ENCODE measurements at places on chromosomes 11 and 22.

DNA sequence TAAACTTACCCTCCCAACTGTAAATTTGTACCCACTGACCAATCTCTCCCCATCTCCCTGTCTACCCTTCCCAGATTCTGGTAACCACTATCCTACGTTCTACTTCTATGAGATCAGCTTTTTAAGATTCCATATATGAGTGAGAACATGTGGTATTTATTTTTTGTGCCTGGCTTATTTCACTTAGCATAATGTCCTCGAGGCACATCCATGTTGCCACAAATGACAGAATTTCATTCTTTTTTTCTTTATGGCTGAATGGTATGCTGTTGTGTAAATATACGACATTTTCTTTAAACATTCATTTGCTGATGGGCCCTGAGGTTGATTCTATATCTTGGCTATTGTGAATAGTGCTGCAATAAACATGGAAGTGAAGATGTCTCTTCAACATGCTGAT, 74.7 kb upstream of the RRM1 start:
- H3K27me3 ChIP-seq = no peaks in the 10 kb centered on the region
- no peak overlapping the region for H3K27ac ChIP-seq
- peaks cover 5% of the 10 kb centered on the region for H3K36me3 ChIP-seq
- H3K4me1 ChIP-seq = no peaks in the 10 kb centered on the region
- no peak for DNase-seq

- no peaks in the 10 kb centered on the region for H3K27me3 ChIP-seq
- H3K4me1 ChIP-seq = no peaks in the 10 kb centered on the region
- no peaks in the 10 kb centered on the region for H3K36me3 ChIP-seq
- no peak for DNase-seq
These were observed 21.3 kb upstream of the MUC5B start for GRCh38 chr11:1201395-1202153.

DNA sequence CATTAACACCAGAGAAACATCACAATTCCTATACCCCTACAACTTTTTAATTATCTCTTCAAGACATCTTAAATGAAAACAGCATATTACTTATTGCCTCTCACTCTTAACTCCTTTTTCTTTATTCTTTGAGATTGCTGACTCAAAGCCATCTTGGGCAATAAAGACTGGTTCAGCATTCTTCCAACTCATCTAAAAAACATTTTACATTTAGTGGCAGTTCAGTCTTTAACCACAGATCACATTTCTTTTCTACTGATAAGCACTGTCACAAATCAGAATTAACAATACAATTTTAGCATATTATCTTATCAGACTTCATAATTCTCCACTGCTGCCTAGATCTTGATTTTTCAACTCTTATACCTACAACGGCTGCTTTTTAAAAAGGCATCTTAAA, 34.0 kb downstream of the SIK3 start:
- no peak for DNase-seq
- no peaks in the 10 kb centered on the region for H3K36me3 ChIP-seq
- H3K27me3 ChIP-seq = no peaks in the 10 kb centered on the region
- no peak overlapping the region for H3K4me3 ChIP-seq
- peaks cover 4% of the 10 kb centered on the region for H3K4me1 ChIP-seq

GRCh38 chr11:96180341-96180740, 162.7 kb downstream of the MAML2 start:
- no peak overlapping the region for H3K27ac ChIP-seq
- no peaks in the 10 kb centered on the region for H3K4me1 ChIP-seq
- no peak for DNase-seq
- H3K36me3 ChIP-seq = no peaks in the 10 kb centered on the region
- H3K4me3 ChIP-seq = no peak overlapping the region

DNA sequence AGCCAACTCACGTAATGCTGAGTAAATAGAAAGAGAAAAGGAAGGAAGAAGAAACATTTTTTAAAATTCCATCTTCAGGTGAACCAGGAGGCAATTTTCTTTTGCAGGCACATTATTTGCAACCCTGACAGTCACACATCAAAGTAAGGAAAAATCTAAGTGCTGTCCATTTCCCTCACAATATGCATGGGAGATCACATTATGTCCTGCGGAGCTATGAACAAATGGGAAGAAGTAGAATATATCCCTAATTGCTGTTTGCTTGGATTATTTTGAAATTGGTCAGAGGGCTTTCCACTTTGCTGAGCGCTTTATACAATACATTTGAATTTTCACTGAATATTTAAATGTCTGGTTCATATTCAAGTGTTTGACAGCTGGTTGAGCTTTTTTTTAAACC, 133.8 kb upstream of the API5 start:
- no peaks in the 10 kb centered on the region for H3K4me1 ChIP-seq
- no peaks in the 10 kb centered on the region for H3K36me3 ChIP-seq
- H3K27me3 ChIP-seq = no peaks in the 10 kb centered on the region
- no peak overlapping the region for H3K27ac ChIP-seq

GRCh38 chr22:22682807-22683667, 38.6 kb downstream of the GGTLC2 start:
- H3K27ac ChIP-seq = no peak overlapping the region
- H3K4me3 ChIP-seq = no peak overlapping the region
- H3K27me3 ChIP-seq = no peaks in the 10 kb centered on the region
- no peaks in the 10 kb centered on the region for H3K4me1 ChIP-seq
- DNase-seq = no peak

DNA sequence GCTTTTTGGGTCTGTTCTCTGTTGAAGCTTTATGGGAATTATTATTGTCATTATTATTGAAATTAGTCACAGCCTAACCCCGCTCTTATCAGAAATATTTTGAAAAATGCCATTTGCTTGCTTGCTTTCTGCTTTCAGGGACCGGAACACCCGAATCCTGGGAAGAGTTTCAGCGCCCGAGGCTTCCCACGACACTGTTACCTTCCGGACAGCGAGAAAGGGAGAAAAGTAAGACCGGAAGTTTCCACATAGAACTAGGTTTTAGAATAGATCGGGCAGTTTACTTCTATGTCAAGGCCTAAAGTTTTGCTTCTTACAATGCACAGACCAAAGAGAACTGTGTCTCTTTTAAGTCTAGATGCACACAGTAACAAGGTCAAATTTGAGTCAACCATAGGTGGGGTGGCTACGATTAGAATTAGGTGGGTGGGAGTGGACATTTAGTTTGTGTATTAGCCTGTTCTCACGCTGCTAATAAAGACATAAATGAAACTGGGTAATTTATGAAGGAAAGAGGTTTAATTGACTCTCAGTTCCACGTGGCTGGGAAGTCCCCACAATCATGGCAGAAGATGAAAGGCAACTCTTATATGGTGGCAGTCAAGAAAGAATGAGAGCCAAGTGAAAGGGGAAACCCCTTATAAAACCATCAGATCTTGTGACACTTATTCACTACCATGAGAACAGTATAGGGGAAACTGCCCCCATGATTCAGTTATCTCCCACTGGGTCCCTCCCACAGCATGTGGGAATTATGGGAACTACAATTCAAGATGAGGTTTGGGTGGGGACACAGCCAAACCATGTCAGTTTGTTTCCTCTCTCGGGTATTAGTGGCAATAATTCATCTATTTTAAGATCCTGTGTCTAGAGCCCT, 12.9 kb downstream of the MPEG1 start:
- no peak overlapping the region for H3K4me3 ChIP-seq
- DNase-seq = peak; percentile 44
- no peaks in the 10 kb centered on the region for H3K27me3 ChIP-seq
- peaks cover 10% of the 10 kb centered on the region for H3K4me1 ChIP-seq

- H3K4me1 ChIP-seq = no peaks in the 10 kb centered on the region
- no peaks in the 10 kb centered on the region for H3K27me3 ChIP-seq
- no peak overlapping the region for H3K4me3 ChIP-seq
These were observed 64.5 kb downstream of the MCM5 start for GRCh38 chr22:35464399-35464798.

DNA sequence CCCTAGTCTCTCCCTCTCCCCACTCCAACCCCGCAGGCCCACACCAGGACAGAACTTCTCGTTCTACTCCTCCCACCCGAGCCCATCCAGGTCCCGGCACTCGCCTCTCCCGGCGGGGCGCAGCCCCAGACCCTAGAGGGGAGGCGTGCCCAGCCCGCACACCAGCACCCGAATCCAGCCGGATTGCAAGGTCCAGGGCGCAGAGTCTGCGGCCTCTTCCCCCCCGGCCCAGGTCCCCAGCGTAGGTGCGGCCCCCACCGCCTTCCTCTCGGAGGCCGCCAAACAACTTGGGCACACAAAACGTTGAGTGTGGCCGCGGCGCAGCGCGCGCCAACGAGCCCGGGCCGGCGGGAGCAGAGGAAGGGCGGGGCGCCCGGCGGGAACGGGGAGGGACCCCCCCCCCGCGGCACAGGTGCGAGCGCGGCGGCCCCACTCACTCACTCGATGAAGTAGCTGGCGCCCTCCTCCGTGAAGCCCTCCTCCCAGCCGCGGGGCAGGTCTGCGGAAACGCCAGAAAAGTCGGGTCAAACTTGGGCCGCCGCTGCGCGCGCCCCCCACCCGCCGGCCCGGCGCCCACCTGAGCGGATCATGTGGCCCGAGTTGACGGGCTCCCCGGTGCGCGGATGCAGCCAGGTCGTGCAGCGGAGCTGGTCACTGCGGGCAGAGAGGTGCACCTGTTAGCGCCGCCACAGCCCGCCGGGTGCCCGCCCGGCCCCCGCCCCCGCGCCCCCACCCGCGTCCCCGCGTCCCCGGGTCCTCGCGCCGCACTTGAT, 480 bp downstream of the PLEKHA7 start:
- H3K27me3 ChIP-seq = peaks cover 29% of the 10 kb centered on the region
- no peak for DNase-seq
- H3K27ac ChIP-seq = no peak overlapping the region
- peak overlapping the region; percentile 77 for H3K4me3 ChIP-seq
- H3K36me3 ChIP-seq = no peaks in the 10 kb centered on the region
- peaks cover 14% of the 10 kb centered on the region for H3K4me1 ChIP-seq

DNA sequence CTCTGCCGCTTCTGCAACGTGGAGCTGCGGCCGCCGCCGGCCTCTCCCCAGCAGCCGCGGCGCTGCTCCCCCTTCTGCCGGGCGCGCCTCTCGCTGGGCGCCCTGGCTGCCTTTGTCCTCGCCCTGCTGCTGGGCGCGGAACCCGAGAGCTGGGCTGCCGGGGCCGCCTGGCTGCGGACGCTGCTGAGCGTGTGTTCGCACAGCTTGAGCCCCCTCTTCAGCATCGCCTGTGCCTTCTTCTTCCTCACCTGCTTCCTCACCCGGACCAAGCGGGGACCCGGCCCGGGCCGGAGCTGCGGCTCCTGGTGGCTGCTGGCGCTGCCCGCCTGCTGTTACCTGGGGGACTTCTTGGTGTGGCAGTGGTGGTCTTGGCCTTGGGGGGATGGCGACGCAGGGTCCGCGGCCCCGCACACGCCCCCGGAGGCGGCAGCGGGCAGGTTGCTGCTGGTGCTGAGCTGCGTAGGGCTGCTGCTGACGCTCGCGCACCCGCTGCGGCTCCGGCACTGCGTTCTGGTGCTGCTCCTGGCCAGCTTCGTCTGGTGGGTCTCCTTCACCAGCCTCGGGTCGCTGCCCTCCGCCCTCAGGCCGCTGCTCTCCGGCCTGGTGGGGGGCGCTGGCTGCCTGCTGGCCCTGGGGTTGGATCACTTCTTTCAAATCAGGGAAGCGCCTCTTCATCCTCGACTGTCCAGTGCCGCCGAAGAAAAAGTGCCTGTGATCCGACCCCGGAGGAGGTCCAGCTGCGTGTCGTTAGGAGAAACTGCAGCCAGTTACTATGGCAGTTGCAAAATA, 816 bp downstream of the PDE3B start:
- peaks cover 37% of the 10 kb centered on the region for H3K27me3 ChIP-seq
- no peak overlapping the region for H3K27ac ChIP-seq

- DNase-seq = no peak
- no peak overlapping the region for H3K4me3 ChIP-seq
- H3K27ac ChIP-seq = no peak overlapping the region
- H3K4me1 ChIP-seq = no peaks in the 10 kb centered on the region
These were observed 28.4 kb downstream of the ZDHHC13 start for GRCh38 chr11:19145319-19145718.

DNA sequence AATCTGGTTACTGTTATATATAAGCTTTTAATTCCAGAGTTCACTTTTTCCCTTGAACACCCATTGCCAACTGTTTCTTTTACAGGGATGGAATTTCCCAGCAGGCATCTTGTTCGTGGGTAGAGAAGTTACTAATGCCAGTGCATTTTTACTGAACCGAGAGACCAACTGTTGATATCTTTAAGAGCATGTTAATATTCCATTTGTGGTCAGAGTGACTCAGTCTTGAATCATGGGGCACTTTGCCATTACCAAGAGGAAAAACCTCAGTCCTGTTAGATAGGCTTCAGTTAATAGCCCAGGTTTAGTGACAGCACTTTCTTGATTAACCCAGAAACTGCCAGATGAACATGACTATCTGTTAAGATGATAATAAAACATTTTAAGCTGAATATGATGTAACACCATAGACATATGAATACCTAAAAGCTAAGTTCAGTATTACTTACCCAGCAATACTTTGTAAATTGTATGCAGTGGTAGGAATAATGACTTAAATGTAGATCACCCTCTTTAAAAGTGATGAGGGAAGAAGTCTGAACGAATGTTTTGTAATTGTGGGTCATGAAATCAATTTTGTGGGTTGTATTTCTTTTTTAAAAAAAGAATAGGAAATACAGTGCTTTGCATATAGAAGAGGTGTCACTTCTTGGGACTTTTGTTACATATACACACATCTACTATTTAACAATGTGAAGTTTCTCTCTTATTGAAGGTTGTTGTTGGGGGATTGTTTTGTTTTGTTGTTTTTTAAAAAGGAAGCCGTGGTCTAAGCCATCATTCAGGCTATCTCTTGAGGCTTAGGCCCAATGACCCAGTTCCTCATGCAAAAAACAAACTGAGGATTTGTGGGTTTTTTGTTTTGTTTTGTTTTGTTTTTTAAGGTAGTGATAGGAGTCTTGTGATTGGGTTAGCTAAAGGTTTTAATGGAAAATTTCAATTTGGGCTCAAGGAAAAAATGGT, 79.2 kb upstream of the GRIK4 start:
- peak; percentile 92 for DNase-seq
- H3K27me3 ChIP-seq = no peaks in the 10 kb centered on the region
- H3K27ac ChIP-seq = no peak overlapping the region
- H3K4me1 ChIP-seq = no peaks in the 10 kb centered on the region
- no peak overlapping the region for H3K4me3 ChIP-seq

DNA sequence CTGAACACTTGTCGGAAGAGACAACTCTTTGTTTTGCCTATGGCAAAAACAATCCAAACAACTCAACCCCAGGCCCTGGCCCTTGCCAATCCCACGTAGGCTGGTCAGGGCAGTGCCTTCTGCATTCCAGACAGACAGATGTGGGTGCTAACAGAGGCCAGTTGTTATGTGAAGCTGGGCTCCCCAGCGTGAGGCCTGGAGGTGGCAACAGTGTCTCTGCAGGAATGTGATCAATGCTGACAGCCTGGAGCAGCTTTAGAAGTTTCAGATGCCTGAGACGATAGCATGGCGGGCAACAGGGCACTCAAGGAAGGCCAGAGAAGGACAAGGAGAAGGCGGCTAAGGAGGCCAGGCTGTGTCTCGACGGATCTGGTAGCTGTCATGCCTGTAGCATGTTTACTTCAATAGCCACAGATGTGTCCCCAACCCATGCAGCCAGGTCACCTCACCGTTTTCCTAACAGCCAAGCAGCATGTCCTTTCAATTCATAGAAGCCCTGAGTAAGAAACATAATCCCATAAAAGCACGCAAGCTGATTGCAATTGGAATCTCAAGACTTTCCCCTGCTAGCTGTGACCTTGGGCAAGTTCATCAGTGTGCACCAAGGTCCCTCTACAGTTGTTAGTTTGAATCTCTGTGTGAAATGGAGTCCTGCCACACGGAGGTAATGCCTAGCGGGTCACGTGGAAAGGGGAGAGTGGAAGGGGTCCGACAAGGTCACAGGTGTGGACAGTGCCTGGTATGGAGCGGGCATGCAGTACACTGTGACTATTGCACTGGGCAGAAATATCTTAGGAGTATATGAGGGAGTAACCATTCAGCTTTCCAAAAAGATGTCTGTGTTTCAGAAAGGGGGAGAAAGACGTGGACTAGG, 14.2 kb upstream of the PPM1F start:
- no peaks in the 10 kb centered on the region for H3K27me3 ChIP-seq
- H3K4me1 ChIP-seq = no peaks in the 10 kb centered on the region
- no peak overlapping the region for H3K27ac ChIP-seq

Data from common myeloid progenitor, CD34-positive (primary cell).